A549 treated with ZK216348 at 1 μM for 4 hours (cell line): ENCODE measurements at places on chromosomes 2 and 18. TPM values are rescaled to one million over a fixed set of nuclear protein-coding genes. Genes with fewer than 3 reads are reported as not detected.

MXD1 gene
- 1.8 to 2.2 TPM (median 1.9 TPM) in 5 replicates for total RNA-seq

RNF152 gene
- 0.09 to 0.15 TPM in 2 of 5 replicates, not detected in the others for total RNA-seq

RFTN2 gene
- not detected in 5 replicates for total RNA-seq

NT5C1B gene
- not detected in 5 replicates for total RNA-seq

CCBE1 gene
- total RNA-seq: 7.6 to 16.2 TPM (median 11.4 TPM) in 5 replicates

FAM168B gene
- total RNA-seq: 69.2 to 103 TPM (median 86.4 TPM) in 5 replicates

PDCD1 gene
- not detected in 5 replicates for total RNA-seq

ASB18 gene
- not detected in 5 replicates for total RNA-seq

ABCA12 gene
- total RNA-seq: 0.14 to 0.26 TPM (median 0.24 TPM) in 5 replicates

DYNAP gene
- not detected in 5 replicates for total RNA-seq

APCDD1 gene
- not detected in 5 replicates for total RNA-seq

SERPINB3 gene
- total RNA-seq: 0.12 to 0.19 TPM (median 0.14 TPM) in 4 of 5 replicates, not detected in the other

WDFY1 gene
- 23.6 to 45.7 TPM (median 38.9 TPM) in 5 replicates for total RNA-seq

TRIM43 gene
- total RNA-seq: not detected in 5 replicates

EVA1A gene
- 6.2 to 10.3 TPM (median 8.2 TPM) in 5 replicates for total RNA-seq

SIX3 gene
- total RNA-seq: 0.81 to 1.6 TPM (median 1.4 TPM) in 5 replicates

ZSWIM2 gene
- total RNA-seq: not detected in 5 replicates

GPR148 gene
- total RNA-seq: not detected in 5 replicates

REG1B gene
- total RNA-seq: not detected in 5 replicates

CRYGC gene
- total RNA-seq: not detected in 5 replicates

PFN4 gene
- total RNA-seq: 1.0 to 1.3 TPM (median 1.1 TPM) in 5 replicates

PLGLB2 gene
- 0.36 to 0.42 TPM in 2 of 5 replicates, not detected in the others for total RNA-seq

SPDYA gene
- total RNA-seq: 0.14 to 0.33 TPM (median 0.27 TPM) in 4 of 5 replicates, not detected in the other

CCL20 gene
- total RNA-seq: 3.4 to 9.4 TPM (median 4.8 TPM) in 5 replicates

UGT1A10 gene
- total RNA-seq: 0.18 to 0.52 TPM (median 0.23 TPM) in 3 of 5 replicates, not detected in the others

ZBTB7C gene
- total RNA-seq: 0.05 to 0.32 TPM in 2 of 5 replicates, not detected in the others

FSIP2 gene
- total RNA-seq: not detected in 5 replicates

LIPG gene
- 0.09 to 0.38 TPM (median 0.32 TPM) in 5 replicates for total RNA-seq

EN1 gene
- 0.89 to 1.4 TPM (median 1.0 TPM) in 5 replicates for total RNA-seq

CYRIA gene
- 0.04 to 0.60 TPM (median 0.17 TPM) in 5 replicates for total RNA-seq

SRD5A2 gene
- 0.04 to 0.06 TPM (median 0.06 TPM) in 3 of 5 replicates, not detected in the others for total RNA-seq

GNLY gene
- total RNA-seq: 0.38 TPM in 1 of 5 replicates, not detected in the others

FKBP7 gene
- total RNA-seq: 8.9 to 12.0 TPM (median 9.9 TPM) in 5 replicates

CHPF gene
- 12.5 to 32.0 TPM (median 29.8 TPM) in 5 replicates for total RNA-seq

REG1A gene
- total RNA-seq: not detected in 5 replicates

IL36A gene
- total RNA-seq: not detected in 5 replicates
